HFF-Myc (cell line): ENCODE measurements at places on chromosomes 12 and 14.

GRCh38 chr14:39266525-39266870 is 32.8 kb downstream of the MIA2 start:
- no peak for DNase-seq

DNA sequence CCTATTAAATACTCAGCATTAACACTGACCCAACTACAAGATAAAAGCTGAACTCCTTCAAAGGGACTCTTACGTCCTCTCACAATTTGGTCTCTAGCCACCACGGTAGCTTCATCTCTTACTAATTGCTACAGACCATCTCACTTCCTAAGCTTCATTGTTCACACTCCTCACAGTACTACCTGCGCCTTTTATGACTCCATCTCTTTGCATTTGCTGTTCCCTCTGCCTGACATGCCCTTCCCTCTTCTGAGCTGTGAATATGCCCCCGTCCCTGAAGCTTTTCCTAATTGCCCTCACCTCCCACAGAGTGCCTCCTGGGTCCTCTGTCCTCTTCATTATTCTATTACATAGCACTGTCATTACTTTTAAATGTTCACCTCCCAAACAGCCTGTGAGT is 2.5 kb downstream of the EEA1 start:
- DNase-seq, result no peak

DNA sequence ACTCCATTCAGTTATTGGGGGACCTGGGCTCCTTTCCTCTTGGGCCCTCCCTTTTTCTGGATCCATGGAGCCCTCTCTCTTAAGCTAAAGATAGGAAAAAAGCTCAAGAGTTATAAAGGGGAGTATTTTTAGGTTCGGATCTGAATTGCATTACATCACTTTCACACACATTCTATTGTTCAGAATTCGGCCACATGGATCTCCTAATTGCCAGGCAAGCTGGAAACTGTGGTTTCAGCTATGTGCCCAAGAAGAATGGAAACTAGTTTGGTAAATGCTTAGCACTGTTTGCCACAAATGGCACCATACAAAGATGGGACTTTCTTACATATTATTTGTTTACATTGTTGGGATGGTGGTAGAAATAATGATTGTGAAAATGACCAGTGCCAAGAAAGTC is 145.6 kb downstream of the LRIG3 start:
- DNase-seq, result no peak

DNA sequence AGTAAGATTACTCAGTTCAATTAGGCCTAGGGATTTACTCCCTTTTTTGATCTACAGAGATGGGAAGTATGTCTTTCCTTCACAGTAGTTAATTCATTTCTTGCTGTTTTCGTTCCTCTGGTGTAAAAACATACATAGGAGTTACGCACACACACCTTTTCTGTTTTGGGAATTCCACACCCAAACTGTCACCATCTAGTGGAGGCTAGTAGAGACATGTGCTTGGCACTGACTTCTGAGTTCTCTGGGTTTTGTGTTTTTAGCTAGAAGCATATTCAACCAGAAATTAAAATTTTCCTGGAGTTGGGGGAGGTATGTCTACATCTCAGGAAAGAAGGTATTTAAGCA is 1.4 kb downstream of the SUSD6 start:
- no peak for DNase-seq

DNA sequence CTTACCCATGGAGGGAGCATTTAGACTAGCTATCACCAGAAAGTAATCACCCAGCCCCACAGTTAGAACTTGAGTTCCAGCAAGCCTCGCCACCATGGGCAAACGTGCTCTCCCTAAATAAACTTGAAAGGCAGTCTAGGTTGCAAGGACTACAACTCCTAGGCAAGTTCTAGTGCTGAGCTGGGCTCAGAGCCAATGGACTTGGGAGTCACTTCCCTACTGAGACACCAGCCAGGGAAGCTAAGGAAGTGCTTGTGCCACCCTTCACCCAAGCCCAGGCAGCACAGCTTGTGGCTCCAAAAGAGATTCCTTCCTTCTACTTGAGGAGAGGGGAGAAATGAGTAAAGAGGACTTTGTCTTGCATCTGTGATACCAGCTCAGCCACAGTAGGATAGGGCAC is 57.9 kb downstream of the SLCO1A2 start:
- no peak for DNase-seq

DNA sequence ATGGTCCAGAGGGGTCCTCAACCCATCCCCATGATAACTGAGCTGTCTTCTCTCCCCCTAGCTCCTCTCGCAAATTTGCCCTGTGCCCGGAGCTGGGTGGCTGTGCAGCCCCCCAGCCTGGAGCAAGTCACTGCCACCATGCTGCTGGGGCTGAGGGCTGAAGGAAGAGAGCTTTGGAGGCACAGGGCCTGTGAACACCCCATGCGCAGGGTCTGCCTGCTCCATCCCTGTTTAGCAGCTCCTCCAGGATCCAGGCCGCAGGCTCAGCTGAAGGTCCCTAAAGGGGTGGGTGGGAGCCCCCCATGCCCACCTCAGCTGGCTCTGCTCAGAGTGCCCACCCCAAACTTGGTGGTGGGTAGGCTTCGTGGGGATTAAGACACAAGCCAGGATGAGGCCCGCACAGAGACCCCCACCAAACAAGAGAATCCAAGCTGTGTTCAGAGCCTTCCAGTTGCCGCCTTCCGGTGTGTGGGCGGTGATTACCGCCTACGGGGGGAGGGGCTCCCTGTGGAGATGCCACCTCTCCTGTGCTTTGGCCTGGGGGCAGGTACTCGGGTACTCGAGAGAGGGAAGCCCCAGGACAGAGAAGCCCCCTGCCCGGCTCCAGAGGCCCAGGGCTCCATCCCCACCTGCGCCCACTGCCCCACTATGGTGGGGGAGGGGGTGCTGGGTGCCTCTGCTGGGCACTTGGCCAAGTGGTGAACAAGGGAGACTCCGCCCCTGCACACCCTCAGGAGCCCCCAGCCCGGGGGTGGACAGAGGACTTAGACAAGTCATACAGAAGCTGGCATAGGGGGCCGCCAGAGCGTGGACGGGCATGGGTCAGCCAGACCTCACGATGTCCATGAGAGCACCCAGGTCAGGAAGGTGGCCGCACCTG is 1.4 kb upstream of the JAG2 start:
- no peak for DNase-seq

DNA sequence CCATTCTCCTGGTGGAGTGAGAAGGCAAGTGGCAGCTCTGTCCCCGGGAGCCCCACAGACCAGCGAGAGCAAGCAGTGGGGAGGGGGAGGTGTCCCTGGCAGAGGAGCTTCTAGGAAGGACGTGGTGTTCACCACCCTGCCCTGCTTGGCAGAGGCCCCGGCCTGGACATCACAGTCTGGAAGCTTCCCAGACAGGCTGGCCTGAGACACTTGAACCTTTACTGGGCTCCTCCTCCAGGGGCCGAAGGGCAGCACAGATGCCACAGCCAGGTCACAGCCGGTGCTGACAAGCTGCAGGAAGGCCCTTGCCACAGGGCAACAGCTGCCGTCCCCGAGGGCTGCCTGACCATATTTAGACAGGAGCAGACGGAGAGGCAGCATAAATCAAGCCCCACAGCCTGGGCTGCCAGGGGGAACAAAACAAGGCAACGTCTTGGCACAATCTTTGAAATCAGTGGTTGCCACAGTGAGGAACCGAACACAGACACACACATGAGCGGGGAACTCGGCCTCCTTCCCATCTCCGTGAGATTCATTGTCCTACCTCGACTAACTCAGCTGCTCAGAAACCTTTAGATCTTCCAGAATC is 28.5 kb downstream of the PRIMA1 start:
- no peak for DNase-seq

DNA sequence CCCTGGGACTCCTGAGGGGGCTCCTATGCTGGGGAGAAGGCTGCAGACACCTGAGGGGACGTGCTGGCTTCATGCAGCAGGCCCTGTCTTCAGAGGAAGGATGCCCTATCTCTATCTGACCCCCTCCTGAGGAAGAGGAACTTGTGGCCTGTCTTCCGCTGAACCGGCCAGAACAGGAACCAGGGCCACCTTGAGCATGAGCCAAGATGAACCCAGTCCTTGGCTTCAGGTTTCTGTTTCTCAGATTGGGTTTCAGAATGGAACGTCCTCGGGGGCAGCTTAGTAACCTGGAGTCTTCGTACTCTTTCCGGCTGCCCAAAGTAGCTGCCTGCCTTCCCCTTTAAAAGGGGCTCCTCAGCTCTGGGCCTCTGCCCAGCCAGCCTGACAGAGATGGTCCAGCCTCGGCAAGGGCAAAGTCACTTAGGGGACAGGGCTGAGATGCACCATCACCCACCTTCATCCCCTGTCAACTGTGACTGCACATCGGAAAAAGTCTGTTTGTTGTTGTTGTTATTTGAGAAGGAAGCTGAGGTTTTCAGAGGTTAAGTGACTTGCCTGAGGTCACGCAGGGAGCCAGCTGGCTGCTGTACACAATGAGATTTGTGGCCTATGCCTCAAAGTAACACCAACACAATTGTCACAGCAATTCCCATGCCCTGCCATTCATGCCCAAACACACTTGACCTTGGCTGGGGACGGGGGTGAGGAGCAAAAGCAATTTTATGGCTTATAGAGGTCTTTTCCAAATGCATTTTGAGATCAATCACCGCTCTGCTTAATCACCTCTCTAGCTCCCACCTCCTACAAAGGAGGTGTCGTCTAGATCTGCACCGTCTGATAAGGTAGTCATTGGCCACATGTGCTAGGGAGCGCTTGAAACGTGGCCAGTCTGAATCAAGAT is 13.4 kb downstream of the ASB2 start:
- no peak for DNase-seq

DNA sequence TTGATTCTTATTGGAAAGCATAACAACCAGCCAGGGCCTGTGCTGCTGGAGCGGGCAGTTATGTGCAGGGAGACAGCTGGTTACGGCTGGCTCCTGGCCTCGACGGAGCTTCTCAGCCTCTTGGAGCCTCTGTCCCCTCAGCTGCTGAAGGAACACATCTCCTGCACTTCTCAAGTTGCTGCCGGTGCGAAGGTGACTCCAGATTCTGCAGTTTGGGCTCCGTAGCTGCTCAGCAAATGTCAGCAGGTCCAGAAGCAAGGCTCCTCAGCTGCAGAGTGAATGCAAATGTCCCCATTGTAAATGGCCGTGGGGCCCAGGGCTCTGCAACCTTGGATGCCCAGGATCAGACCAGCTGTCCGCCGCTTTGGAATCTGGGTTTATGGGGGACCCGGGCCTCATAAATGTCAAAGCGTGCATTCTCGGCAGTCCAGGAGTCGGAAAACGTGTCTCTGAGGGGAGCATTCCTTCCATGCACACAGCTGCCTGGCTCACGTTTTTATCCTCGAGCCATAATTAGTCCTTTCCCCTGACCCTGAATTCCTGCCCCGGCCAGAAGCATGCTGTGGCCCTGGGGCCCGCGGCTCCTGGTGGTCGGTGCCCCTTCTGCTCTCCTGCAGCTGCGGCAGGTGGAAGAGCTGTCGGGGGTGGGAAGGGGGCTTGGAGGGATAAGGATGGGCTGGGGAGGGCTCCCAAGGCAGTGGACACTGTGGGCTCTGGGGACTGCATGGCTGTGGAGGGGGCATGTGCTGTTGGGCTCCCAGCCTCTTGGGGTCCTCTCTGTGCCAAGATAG is 106.0 kb downstream of the KIF26A start:
- no peak for DNase-seq

GRCh38 chr12:117124421-117125271 is 25.4 kb upstream of the TESC start:
- no peak for DNase-seq

- DNase-seq, result no peak
Measured at GRCh38 chr12:66119870-66120241, 10.7 kb downstream of the LLPH start.

DNA sequence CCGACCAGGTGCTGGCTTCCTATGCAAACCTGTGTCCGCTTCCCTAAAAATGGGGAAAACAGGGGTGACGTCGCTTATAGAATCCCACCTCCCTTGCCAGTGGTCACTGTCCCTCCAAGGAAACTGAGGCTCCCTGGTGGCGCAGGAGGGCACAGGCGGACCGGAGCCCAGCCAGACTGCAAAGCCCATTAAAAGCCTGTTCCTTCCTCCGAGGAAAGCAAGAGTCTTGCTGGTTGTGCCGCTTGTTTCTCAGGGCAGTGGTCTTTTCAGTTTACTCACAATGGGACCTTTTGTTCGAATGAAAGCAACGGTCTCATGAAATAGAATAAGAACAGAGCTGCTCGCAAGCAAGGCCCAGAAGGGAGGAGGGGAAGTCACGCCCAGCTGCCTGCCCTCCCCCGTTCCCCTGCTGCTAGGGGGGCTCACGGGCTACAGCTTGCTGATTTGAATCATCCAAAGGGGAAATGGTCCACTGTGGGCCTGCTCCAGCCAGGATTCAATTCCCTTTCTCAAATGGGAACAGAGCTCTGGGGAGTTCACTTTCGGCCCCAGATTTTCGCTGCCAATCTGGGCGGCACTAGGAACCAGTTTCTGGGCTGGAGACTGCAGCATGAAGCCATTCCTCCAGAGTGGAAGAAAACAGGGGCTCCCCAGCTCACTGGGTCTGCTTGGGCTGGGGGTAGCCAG is 4.6 kb upstream of the SELPLG start:
- DNase-seq, result no peak
